ENCODE measurements at places on chromosomes 3 and 15. TPM values are rescaled to one million over a fixed set of nuclear protein-coding genes. Genes with fewer than 3 reads are reported as not detected.

DNA sequence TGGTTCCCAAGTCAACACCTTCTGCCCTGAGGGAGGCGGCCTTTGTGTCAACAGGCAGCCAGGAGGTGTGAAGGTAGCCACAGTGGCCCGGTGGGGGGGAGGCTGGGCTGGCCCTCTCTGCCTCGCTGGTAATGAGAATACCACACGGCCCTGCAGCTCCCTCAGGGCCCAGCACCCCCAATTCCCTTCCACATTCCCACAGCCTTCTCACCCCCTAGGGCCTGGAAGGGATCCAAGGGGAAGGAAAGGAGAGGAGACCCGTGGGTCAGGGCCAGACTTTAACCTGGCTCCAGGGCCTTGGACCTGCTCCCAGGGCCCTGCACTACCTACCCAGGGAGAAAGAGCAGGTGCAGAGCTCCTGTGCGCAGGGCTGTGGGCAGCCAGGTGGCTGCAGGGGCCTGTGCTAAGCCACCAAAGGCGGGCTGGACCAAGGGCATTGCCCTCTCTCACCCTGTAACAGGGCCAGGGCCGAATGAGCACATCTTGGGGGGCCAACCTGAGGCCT lies 8.7 kb upstream of the MESP2 start:
- no peaks in the 10 kb centered on the region for H3K36me3 ChIP-seq
- peaks cover 22% of the 10 kb centered on the region for H3K4me1 ChIP-seq
- DNase-seq: no peak

GRCh38 chr3:31092748-31093589 lies 198.5 kb upstream of the GADL1 start:
- H3K27me3 ChIP-seq: no peaks in the 10 kb centered on the region
- no peak overlapping the region for H3K4me3 ChIP-seq
- no peaks in the 10 kb centered on the region for H3K36me3 ChIP-seq
- DNase-seq: no peak
- H3K27ac ChIP-seq: no peak overlapping the region

DNA sequence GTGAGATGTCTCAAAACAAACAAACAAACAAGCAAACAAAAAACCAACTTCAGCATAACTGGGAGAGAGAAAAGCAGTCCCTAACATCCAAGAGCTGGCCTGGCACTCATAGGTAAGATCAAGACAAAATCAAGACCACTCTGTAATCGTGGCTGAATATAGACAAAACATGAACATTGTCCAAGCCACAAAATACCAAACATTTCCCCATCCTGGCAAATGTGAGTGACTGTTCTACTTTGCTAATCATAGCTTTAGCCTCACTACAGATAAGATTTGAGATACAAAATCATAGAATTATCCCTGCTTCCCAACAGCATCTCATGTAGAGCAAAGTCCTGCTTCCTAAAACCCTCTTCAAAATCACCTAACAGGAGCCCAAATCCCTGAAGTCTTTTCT lies 116.7 kb upstream of the PRTG start:
- H3K27ac ChIP-seq: no peak overlapping the region
- no peaks in the 10 kb centered on the region for H3K27me3 ChIP-seq
- no peak for DNase-seq
- H3K4me3 ChIP-seq: no peak overlapping the region
- H3K36me3 ChIP-seq: peaks cover 5% of the 10 kb centered on the region

- H3K27ac ChIP-seq: no peak overlapping the region
- no peak overlapping the region for H3K4me3 ChIP-seq
- peaks cover 11% of the 10 kb centered on the region for H3K4me1 ChIP-seq
- H3K36me3 ChIP-seq: no peaks in the 10 kb centered on the region
These were observed 62.9 kb upstream of the LRRFIP2 start for GRCh38 chr3:37237252-37237651.

DNA sequence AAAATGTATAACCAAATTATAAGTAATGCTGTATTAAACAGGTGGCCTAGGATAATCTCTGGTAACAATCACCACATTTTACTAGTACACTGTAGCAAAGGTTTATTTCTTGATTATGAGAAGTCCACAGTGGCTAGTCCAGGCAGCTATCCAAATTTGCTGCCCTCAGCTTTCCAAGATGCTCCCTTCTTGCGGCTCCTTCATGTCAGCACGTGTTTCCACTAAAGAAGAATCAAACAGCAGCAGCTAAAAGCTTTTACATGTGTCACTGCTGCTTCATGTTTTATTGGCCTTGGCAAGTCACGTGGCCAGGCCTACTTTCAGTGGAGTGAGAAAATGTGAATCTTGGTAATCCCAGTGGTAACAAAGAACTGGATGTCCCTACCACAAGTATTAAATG lies 5.6 kb upstream of the RBMS3 start:
- H3K27me3 ChIP-seq: no peaks in the 10 kb centered on the region
- H3K27ac ChIP-seq: no peak overlapping the region
- H3K36me3 ChIP-seq: no peaks in the 10 kb centered on the region
- H3K4me3 ChIP-seq: no peak overlapping the region

- no peak overlapping the region for H3K27ac ChIP-seq
- DNase-seq: no peak
- H3K4me3 ChIP-seq: no peak overlapping the region
- no peaks in the 10 kb centered on the region for H3K4me1 ChIP-seq
These were observed 75.0 kb downstream of the PEX5L start for GRCh38 chr3:179961703-179962078.

DNA sequence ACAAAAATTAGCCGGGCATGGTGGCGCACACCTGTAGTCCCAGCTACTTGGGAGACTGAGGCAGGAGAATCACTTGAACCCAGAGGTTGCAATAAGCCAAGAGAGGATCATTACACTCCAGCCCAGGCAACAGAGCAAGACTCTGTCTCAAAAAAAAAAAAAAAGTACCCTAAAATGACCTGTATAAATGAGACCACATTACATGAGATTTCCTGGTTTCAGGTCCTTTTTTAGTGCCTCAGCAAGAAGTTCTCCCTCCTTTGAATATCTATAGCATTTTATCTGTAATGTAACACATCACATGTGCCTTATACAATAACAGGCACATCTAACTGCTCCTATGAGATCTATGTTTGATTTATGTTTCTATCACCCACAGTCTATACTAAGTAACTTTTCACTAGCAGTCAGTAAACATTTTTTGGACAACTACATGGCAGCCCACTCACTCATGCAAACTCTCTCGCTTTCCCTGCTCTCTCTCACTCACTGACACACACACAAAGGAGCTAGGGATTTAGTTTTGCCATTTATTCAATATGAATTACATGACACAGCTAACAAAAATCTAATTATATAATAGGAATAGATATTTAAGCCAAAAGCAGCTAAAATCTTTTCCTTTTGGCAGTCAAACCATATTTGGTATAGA lies 34.1 kb downstream of the ADAM10 start:
- no peaks in the 10 kb centered on the region for H3K27me3 ChIP-seq
- H3K36me3 ChIP-seq: peaks cover 16% of the 10 kb centered on the region
- H3K4me3 ChIP-seq: no peak overlapping the region
- no peak for DNase-seq
- no peak overlapping the region for H3K27ac ChIP-seq

GRCh38 chr15:81284256-81285031 lies 39.5 kb downstream of the STARD5 start:
- H3K4me3 ChIP-seq: no peak overlapping the region
- peak; percentile 40 for DNase-seq
- peaks cover 34% of the 10 kb centered on the region for H3K4me1 ChIP-seq
- H3K36me3 ChIP-seq: no peaks in the 10 kb centered on the region

DNA sequence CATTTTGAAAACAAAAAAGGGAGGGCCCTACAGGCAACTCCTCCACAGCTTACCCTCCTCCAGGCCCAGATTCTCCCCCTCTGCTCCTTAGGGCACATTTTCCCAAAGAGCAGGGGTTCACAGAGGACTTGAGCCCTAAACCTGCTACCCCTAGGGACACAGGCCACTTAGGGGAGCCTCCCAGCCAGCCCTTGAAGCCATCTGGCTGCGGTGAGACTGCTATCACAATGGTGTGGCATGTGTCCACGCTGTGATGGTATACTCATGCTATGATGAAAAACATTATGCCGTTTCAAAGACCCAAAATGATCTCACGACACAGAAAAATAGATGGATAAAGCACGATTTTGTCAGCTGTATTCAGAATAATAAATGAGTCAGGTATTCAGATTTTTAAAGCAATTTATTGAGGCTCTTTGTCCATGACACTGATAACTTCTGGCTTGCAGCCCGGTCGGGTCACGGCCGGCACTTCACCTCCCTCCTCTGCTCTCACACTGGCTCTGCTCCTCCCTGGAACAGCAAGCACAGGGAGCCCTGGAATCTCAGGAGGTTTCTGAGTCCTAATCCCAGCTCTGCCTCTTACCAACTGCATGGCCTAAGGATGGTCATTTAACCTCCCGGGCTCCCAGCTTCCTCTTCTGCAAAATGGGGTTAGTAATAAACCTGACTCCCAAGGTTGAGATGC lies 115.3 kb downstream of the MEGF11 start:
- H3K27me3 ChIP-seq: no peaks in the 10 kb centered on the region
- H3K36me3 ChIP-seq: no peaks in the 10 kb centered on the region
- no peak overlapping the region for H3K27ac ChIP-seq
- no peaks in the 10 kb centered on the region for H3K4me1 ChIP-seq

GRCh38 chr3:164779816-164780215 lies 298.5 kb downstream of the SI start:
- H3K36me3 ChIP-seq: no peaks in the 10 kb centered on the region
- no peaks in the 10 kb centered on the region for H3K27me3 ChIP-seq
- H3K4me3 ChIP-seq: no peak overlapping the region
- no peak for DNase-seq
- no peaks in the 10 kb centered on the region for H3K4me1 ChIP-seq

DNA sequence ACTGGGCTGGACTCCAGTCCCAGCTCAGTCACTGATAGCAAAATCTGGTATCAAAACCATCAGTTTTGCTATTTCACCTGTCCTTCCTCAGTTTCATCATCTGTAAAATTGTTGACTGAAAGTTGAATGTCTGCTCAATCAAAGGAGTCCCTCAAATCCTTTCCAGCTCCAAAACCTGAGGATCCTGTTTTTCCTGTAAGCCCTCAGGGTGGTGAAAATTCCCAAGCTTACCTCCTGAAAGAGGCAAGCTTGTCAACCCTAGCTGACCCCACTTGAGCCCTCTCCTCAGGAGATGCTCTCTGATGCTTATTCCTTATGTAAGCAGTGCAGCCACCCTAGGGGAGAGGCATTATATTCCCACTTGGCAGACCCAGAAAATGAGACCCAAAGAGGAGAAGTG lies 82.6 kb downstream of the HMG20A start:
- no peak overlapping the region for H3K27ac ChIP-seq
- DNase-seq: no peak
- H3K4me3 ChIP-seq: no peak overlapping the region
- H3K4me1 ChIP-seq: peaks cover 16% of the 10 kb centered on the region
- H3K36me3 ChIP-seq: no peaks in the 10 kb centered on the region

- no peak overlapping the region for H3K4me3 ChIP-seq
- DNase-seq: peak; percentile 64
- H3K4me1 ChIP-seq: peaks cover 89% of the 10 kb centered on the region
- no peak overlapping the region for H3K27ac ChIP-seq
- no peaks in the 10 kb centered on the region for H3K27me3 ChIP-seq
These were observed 63.6 kb upstream of the MEF2A start for GRCh38 chr15:99502182-99502581.

DNA sequence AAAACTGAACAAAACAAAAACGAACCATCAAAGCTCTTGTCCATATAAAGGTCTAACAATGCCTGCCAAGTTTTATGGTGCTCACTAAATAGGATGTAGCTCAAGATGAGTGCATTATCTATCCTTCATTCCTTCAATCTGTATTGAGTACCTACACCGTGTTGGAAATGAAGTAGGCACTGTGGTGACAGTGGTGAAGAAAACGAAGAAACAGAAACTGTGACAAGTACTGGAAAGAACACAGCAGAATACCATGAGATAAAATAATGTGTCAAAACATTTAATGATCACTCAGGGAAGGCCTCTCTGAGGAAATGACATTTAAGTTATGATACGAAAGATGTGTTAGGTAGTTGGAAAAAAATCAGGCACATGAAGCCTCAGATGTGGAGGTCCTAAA lies 36.2 kb downstream of the CBLB start:
- H3K27ac ChIP-seq: no peak overlapping the region
- no peaks in the 10 kb centered on the region for H3K36me3 ChIP-seq
- H3K27me3 ChIP-seq: no peaks in the 10 kb centered on the region
- H3K4me1 ChIP-seq: no peaks in the 10 kb centered on the region

The P2RY14 gene
- 0.67 TPM for polyA plus RNA-seq

The CMTM8 gene
- polyA plus RNA-seq: 2.5 TPM

The LDHAL6B gene
- polyA plus RNA-seq: not detected

The CPN2 gene
- polyA plus RNA-seq: not detected

The FMN1 gene
- 0.34 TPM for polyA plus RNA-seq

The TMCO5A gene
- not detected for polyA plus RNA-seq

The TMA7 gene
- 559 TPM for polyA plus RNA-seq

The RBPMS2 gene
- polyA plus RNA-seq: not detected
